ENCODE measurements at places on chromosomes 7 and 10.

GRCh38 chr7:16926283-16926682 lies 44.5 kb upstream of the AGR3 start:
- DNase-seq: no peak

DNA sequence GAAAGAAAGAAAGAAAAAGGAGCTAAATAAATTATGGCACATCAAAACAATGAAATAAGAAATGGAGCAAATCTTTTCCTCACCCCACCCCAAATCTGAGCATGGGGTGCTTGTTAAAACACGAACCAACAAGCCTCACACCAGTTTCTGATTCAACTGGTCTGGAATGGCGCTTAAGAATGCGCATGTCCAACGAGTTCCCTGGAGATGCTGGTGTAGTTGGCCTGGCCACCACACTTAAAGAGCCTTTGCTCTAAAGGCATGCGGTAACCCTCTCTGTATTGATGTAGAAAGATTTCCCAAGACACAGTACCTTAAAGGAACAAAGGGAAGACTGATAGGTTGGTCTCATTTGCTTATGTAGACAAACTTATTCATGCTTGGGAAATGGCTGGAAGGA lies 49.1 kb upstream of the STEAP1B start:
- DNase-seq: no peak

DNA sequence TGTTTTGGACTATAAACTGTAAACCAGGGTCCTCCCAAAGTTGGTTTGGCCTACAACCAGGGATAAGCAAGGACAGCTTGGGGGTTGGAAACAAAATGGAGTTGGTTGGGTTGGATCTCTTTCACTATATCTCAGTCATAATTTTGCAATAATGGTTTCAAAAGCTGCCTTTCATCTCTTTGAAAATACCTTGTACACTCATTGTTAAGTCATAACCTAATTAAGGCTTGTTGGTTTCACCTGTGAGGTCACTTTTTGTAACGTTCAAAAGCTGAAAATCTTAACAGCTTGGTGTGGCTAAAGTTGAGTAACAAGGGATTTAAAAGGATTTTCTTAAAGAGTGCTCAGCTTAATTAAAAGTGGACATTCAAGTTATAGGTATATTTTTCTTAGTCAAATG lies 476.1 kb downstream of the IPMK start:
- no peak for DNase-seq

- DNase-seq: no peak
Observed at GRCh38 chr10:95604630-95605029, 43.5 kb upstream of the SORBS1 start.

- peak; percentile 92 for DNase-seq
Observed at GRCh38 chr7:1473864-1474512, 14.7 kb upstream of the MICALL2 start.

- no peak for DNase-seq
Observed at GRCh38 chr7:26096136-26096535, 55.9 kb upstream of the NFE2L3 start.

DNA sequence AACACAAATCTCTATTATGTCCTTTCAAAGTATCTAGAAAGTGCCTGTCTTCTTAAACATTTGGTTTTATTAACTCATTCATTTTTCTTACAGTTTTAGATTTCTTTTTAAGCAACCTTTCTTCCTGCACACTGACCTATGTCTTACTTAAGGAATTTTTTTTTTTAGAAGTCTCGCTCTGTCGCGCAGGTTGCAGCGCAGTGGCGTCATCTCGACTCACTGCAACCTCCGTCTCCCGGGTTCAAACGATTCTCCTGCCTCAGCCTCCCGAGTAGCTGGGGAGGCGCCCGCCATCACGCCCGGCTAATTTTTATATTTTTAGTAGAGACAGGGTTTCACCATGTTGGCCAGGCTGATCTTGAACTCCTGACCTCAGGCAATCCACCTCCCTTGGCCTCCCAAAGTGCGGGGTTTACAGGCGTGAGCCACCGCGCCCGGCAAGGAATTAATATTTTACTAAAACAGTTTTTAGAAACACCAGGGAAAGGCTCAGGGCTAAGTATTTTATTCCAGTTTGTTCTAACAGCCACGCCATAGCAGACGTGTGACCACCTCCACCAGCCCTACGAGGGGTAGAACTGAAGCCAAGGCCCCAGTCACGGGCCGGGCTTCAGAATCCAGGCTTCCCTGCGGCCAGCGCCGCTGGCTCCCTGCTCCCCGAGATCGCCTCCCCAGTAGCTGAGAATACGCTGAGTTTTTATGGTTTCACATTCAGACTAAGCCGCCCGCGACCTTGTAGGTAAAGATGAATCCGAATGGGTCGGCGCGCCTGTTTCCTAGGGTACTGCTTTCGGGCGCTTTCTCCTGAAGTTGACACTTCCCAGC lies 941 bp upstream of the LUC7L2 start:
- DNase-seq: no peak

GRCh38 chr7:5431560-5432015 lies 8.0 kb upstream of the TNRC18 start:
- DNase-seq: no peak

DNA sequence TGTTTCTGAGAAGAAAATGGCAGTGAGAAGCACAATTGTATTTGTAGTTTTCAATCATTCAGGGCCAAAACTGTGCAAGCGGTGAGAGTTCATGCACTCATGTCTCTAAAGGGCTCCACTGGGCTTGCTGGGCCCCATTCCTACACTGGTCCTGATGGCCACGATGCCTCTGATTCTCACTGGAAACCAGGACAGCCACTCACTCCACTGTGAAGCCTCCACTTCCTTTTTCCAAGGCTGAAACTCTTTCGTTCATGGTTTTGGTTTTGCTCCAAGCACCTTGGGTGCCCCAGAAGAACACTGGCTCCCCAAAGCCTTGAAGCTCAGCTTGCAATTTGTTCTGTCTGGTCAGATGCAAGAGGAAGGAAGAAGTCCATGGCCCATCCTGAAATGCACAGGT lies 390.0 kb upstream of the MKI67 start:
- no peak for DNase-seq

DNA sequence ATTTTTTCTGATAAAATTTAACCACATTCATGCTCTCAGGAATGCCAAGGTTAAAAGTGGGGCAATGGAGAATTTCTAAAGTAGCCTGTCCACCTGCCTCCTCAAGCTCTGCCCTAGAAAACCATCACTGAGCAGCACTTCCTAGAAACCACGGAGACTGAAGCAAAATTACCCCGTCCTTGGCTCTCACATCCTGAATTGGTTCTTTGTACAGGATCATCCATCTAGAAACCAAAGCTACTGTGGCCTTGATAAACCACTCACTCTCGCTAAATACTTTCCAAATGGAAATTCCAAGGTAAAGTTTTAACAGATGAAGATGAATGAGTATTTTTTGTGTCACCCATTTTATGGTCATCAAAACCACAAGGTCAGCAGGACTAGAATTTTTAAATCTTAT lies 96.6 kb downstream of the AVL9 start:
- DNase-seq: no peak

DNA sequence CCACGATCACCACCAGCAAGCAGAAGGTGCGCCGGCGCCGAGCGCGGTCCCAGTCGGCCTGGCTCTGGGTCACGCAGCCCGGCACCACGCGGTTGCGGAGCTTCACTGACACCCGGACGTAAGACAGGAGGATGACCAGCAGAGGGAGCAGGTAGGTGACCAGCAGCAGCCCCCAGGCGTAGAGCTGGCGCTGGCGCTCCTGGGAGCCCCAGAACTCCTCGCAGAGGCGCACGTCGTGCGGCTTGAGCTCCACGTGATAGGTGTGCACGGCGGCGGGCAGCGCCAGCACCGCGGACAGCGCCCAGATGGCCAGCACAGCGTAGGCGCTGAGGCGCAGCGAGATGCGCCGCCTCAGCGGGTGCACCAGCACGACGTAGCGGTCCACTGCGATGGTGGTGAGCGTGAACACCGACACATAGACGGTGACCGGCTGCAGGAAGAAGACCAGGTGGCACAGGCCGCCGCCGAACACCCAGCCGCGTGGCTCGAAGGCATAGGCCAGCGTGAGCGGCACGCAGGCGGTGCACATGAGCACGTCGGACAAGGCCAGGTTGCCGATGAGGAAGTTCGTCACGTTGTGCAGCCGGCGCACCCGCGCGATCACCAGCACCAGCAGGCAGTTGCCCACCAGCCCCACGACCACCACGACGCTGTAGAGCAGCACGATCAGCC lies 920 bp downstream of the PRLHR start:
- DNase-seq: peak; percentile 92

DNA sequence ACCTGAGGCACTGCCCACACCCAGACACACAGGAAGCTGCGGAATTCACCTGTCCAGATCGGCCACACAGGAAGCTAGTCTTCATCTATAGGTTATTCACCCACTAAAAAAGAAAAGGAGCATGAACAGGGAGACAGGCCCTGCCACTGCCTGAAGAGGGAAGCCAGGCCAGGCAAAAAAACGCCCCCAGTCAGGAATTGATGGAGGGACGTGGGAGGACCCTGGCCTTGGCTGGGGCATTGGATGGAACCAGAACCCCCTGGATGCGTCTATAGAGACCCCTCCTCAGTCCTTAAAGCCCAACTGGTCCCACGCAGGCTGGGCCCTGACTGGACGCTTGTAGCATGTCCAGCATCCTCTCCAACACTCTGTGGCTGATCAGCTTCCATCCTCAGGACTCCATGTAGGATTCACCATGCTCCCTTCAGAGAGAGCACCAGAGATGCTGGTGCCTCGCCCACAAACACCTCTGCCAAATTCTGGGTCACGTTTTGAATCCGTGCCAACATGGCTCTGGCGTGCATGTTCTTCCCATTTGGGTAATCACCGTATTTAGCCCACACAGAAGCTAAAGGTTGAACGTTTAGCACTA lies 259.3 kb upstream of the TCERG1L start:
- peak; percentile 26 for DNase-seq

GRCh38 chr10:131636841-131637724 lies 263.7 kb upstream of the PPP2R2D start:
- peak; percentile 25 for DNase-seq

DNA sequence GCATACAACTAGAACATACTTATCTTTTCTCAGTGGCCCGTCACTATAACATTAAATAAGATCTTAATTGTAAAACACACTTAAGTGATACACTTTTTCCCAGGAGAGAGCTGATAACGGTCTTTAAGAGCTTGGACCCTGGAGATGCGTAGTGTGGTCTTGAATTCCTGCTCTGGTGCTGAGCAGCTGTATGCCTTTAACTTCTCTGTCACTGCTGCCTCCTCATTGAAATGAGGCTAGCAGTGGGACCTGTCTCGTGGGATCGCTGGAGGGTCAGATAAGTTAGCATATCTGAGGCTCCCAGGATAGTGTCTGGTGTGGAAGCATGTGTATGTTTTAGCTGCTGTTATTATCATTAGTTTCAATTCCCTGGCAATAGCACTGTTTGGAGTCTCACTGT lies 194.9 kb downstream of the SDK1 start:
- DNase-seq: no peak

- no peak for DNase-seq
Observed at GRCh38 chr10:102400598-102401341, 5.3 kb downstream of the NFKB2 start.

DNA sequence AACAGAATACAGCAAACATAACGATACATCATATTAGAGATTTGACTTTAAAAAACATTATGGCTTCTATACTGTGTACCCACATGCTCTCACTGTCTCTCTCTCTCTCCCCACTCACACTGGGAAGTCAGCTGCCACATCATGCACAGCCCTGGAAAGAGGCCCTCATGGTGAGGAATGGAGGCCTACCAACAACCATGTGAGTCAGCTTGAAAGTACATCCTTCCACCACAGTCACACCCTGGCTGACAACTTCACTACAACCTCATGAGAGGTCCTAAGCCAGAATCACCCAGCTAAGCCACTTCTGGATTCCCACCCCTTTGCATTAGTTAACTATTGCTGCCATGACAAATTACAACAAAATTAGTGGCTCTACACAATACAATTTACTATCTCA lies 23.3 kb upstream of the GPR22 start:
- no peak for DNase-seq

GRCh38 chr10:76133597-76134255 lies 702.3 kb downstream of the LRMDA start:
- DNase-seq: no peak

DNA sequence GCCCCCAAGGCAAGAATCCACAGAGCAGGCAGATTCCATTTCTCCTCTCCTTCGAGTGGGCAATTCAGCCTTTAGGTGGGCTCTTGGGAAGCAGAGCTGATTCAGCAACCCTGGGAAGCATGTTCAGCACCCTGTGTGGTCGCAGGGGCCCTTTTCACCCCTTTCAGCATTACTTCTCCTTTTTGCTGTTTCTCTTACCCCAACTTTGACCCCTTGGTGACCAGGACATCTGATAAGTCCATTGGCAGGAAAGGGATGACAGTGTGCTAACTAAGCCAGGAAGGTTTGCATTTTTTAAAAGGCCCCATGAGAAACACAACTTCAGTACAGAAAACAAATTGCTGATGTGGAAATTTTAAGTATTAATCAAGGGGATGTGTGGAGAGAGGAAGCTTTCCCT lies 283.7 kb upstream of the NRP1 start:
- no peak for DNase-seq

- DNase-seq: no peak
Observed at GRCh38 chr7:47583739-47584535, 2.0 kb upstream of the TNS3 start.

DNA sequence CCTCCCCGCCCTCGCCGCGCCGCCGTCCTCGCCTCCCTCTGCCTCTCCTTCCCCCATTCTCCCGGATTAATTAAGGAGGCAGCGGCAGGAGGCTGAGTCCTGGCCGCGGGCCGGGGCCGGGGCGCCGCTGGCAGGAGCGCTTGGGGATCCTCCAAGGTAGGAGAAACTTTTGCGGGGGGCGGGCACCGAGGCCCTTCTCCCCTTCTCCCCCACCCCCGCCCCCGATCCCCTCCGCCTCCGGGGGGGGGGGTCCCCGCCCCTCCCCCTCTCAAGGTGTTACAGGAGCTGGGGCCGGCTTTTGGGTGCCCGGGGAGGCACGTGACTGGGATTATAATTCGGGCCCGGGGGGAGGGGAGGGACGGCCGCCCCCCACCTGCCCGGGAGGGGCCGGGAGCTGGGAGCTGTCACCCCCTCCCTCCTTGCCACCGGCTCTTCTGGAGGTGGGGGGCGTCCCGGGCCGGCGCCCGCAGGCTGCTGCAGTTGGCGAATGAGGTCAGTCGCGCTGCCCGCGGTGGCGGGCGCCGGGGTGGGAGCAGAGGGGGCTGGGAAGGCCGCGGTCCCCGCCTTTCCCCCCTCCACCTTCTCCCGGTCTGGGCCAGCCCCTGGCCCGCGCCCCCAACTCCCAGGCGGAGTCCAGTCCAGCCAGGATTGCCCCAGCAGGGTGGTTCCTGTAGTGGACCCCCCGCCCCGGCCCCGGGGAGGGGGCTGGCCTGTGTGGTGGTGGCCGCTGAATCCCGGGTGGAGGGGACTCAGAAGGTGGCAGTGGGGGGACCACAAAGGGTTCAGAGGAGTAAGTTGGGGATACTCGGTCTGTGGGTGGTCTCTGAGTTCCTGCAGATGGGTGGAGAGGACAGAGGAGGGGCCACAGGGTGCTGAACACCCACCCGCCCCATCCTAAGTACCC lies 567 bp downstream of the GTF2IRD1 start:
- peak; percentile 67 for DNase-seq
